ENCODE measurements at places on chromosomes 11 and 22.

DNA sequence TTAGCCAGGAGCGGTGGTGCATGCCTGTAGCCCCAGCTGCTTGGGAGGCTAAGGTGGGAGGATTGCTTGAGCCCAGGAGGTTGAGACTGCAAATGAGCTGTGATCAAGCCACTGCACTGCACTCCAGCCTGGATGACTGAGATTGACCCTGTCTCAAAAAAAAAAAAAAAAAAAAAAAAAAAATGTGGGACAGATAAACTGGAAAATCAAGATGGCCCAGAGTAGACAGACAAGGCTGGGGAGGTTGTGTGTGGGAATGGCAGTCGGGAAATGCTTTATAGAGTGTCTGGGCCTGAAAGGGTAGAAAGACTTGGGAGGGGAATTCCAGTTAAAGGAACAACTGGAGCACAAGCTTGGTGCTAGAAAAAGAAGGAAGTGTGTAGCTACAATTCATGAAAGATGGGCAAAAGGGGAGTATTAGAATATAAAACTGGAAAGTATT lies 18.2 kb upstream of the WDR74 start:
- DNase-seq = no peak

DNA sequence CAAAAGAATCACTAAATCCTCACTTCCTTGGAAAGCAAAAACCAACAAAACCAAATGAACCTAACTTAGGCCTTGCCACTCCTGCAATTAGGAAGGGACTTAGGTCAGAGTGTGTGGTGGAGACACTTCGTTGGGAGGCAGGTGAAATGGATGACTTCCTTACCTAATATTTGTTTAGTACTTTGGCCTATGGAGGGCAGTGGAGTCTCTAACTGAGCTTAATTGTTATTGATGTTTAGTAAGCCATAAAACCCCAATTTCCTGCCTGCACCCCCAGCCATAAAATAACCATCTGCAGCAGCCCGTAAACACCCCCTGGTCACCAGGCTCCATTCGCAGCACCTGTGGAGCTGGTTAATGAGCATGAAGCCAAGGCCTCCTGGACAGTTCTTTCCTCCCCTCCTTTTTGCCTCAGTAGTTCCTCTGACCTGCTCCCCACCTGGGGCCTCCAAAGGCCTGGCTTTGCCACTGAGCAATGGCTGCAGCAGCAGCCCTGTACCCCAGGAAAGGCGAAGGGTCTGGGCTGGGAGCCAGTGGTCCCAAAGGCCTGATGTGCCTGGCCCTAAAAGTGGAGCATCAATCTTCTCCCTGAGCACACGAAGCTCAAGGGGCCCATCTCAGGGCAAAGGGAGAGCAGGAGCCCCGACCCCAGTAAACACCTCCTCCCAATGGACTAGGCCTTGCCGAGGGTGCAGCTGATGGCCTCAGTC lies 15.6 kb upstream of the SYT13 start:
- no peak for DNase-seq

- peak; percentile 56 for DNase-seq
Observed at GRCh38 chr22:31313366-31314147, 21.3 kb upstream of the PIK3IP1 start.

GRCh38 chr11:132802947-132803346 lies 729.4 kb downstream of the OPCML start:
- no peak for DNase-seq

DNA sequence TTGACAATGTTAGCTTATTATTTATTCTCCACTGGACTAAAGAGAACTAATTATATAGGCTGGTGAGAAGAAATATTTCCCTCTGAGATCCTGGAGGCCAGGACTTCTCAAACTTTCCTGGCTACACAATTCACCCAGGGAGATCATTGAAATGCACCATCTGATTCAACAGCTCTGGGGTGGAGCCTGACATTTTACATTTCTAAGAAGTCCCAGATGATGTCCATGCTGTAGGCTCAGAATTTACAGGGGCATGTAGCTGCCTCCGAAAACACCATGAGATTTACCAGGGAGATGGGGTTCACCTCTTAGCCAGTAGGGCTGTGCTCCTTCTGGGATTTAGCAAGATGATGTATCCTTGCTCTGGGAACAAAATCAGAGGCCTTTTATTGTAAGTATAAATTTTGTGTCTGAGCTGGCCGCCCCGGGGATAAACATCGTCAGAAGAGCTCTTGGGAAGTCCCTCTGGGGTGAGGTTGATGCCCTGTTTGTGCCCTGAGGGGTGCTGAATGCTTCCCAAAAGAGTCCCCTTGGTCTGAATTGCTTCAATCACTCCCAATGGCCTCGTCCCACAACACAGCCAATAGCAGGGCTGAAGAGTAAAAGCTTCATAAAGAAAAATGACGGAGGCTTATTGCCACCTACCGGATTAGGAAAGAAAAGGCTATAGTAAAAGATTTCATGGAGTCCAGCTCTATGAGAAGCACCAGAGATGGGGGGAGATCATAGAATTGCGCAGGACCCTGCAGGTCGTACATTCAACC lies 33.4 kb upstream of the API5 start:
- peak; percentile 71 for DNase-seq

DNA sequence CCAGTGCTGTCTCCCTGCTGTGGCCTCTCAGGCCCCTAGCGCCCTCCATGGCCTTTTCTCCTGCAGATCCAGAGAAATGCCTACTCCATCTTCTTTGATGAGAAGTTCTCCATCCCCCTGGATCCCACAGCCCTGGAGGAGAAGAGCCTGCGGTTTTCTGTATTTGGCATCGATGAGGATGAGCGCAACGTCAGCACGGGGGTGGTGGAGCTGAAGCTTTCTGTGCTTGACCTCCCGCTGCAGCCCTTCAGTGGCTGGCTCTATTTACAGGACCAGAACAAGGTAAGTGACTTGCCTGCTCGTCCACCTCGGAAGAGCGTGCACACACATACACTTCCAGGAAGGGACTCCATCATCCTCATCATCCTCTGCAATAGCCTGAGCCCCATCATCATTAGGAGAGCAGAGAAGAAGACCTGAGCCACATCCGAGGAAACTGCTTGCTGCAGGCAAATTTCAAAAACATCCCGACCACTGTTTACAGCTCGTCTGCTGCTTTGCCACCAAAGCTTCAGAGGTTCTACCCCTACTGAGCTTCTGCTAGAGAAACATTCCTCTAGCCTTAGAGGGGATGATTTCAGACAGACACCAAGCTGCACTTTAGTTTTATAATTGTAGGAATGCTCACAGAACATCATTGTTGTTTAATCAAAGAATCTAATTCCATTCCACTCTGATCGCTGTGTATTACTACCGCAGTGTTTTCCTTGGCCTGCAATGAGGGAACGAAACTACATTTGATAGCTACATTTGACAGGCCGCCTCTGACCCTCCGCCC lies 12.9 kb upstream of the RHOD start:
- DNase-seq = no peak

GRCh38 chr11:125491146-125491545 lies 4.9 kb downstream of the FEZ1 start:
- DNase-seq = no peak

- DNase-seq = no peak
Observed at GRCh38 chr11:103968685-103969084, 67.8 kb upstream of the DDI1 start.

DNA sequence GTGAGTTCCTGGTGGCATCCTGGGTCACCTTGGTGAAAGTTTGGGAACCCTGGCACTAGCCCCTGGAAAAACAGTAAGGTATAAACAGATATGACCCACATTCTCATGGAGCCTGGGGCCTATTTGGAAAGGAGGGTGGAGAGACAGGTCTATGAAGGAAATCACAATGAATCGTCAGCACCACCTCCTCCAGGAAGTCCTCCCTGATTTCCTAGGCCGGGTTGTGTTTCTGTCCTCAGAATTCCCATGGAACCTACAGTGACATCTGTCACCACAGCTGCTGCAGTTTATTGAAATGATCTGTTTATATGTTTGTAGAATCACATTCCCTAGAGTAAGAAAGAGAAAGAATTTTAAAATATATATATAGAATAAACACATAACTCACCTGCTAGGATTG lies 71.8 kb upstream of the ASPHD2 start:
- DNase-seq = no peak

GRCh38 chr22:25777870-25778269 lies 35.9 kb downstream of the MYO18B start:
- peak; percentile 75 for DNase-seq

DNA sequence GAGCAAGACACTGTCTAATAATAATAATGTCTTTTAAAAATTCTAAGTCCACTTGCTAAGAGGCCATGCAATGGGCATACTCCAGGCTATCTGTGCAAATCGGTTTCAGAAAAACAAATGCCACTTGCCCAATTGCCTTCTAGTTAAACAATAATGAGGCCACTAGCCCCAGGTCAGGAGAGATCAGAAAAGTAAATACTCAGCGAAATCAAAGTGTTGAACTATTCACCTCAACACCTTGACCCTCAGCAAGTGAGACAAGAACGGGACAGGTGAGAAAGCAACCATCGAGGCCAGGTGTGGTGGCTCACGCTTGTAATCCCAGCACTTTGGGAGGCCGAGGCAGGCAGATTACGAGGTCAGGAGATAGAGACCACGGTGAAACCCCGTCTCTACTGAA lies 72.3 kb upstream of the SYN3 start:
- DNase-seq = no peak

GRCh38 chr11:130522284-130522961 lies 74.0 kb downstream of the ADAMTS15 start:
- peak; percentile 76 for DNase-seq
